ENCODE measurements at places on chromosomes 4 and X. TPM values are rescaled to one million over a fixed set of nuclear protein-coding genes. Genes with fewer than 3 reads are reported as not detected.

- DNase-seq, result peak; percentile 67
These were observed 18.4 kb downstream of the IL21 start for GRCh38 chr4:122602277-122603142.

GRCh38 chr4:143282211-143282707, 54.4 kb upstream of the GAB1 start:
- no peak for DNase-seq

- DNase-seq, result no peak
These were observed 120.2 kb upstream of the NDST4 start for GRCh38 chr4:115233600-115233999.

The CXCL11 gene
- total RNA-seq, result 2.0 TPM

DNA sequence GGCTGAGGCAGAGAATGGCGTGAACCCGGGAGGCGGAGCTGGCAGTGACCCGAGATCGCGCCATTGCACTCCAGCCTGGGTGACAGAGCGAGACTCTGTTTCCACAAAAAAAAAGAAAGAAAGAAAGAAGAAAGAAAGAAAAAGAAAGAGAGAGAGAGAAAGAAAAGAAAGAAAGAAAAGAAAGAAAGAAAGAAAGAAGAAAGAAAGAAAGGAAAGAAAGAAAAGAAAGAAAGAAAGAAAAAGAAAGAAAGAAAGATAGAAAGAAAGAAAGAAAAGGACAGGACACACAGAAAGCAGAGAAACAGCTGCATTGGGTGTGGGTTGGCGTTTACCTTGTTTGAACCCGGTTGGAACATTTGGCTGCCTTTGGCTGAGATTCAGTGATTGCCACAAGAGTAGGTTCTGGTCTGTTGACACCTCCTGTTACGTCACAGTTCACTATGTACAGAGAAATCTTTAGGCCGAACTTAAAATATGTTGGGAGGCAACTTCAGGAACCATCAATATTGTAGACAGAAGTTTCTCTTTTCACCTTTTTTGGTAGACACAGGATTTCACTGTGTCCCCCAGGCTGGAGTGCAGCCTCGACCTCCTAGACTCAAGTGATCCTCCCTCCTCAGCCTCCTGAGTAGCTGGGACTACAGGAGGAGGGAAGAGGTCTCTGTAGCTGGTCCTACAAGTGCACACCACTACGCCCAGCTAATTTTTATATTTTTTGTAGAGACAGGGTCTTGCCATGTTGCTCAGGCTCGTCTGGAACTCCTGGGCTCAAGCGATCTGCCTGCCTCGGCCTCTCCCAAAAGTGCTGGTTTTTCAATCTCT, 16.3 kb upstream of the PLCXD1 start:
- DNase-seq, result no peak

The POLN gene
- total RNA-seq, result 2.7 TPM

DNA sequence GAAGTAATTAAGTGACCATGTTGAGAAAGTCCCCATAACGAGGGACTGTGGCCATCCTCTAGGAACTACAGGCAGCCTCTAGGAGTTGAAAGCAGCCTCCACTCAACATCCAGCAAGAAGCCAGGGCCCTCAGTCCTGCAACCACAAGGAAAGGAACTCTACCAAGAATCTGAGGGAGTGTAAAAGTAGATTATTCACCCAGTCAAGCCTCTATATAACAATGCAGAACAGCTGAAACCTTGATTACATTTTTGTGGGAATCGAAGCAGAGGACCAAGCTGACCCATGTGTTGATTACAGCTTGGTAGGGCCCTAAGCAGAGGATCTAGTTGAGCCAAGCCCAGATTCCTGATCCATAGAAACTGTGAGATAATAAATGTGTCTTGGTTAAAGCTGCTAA, 17.1 kb downstream of the RPS6KA6 start:
- no peak for DNase-seq

The TRIML1 gene
- total RNA-seq, result not detected

- DNase-seq, result no peak
These were observed 509.1 kb downstream of the IQCM start for GRCh38 chr4:149306537-149306936.

- no peak for DNase-seq
These were observed 342.9 kb upstream of the ADGRL3 start for GRCh38 chr4:60857130-60857753.

DNA sequence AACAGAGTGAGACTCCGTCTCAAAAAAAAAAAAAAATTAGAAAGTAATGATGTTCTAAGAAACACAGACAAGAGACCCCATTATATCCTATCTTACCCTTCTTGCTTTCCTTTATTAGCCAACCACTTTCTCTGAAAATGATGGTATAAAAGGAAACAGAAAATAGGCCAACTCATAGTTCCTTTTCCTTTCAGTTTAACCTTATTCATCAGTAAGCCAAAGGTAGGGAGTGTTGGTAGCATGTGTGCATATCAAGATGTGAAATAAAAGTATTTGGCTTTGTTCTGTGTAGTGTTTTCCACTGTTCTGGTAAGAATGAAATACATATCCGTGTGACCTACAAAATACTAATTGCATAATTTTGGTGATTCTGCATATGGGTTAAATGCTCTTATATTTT, 266.6 kb downstream of the ZNF674 start:
- no peak for DNase-seq

The MAGED4B gene
- total RNA-seq, result 35.9 TPM

- DNase-seq, result no peak
These were observed 775 bp downstream of the AMOT start for GRCh38 chrX:112839856-112840255.

DNA sequence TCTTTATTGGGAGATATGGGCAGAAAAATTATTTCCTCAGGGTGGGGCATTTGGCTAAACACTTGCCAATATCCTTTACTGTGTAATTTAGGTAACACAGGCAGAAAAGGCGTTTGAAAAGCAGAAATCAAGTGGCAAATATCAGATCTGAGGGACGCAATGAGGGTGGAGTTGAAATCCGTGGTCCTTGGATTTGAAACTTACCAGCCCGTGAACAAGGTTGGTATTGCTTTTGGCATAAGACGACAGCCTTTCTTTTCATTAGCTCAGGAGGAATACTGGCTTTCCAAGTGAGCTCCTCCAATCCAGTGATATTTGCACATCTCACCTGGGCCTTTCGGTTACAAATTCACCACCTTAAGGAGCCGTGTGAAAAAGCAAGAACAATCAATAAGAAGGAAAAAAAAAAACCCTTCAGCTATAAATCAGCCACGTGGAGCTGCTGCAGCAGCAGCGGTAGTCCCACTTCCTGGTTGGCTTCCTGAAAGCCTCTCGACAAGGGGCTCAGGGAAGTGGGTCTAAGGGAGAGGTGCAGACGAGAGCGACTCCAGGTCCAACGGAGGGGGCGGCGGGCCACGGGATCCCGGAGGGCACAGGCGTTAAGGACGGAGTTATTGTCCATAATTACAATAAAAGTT, 734 bp upstream of the GALNT7 start:
- peak; percentile 59 for DNase-seq

The CLNK gene
- total RNA-seq, result not detected

GRCh38 chrX:107467271-107467670, 17.8 kb downstream of the FRMPD3 start:
- DNase-seq, result no peak

DNA sequence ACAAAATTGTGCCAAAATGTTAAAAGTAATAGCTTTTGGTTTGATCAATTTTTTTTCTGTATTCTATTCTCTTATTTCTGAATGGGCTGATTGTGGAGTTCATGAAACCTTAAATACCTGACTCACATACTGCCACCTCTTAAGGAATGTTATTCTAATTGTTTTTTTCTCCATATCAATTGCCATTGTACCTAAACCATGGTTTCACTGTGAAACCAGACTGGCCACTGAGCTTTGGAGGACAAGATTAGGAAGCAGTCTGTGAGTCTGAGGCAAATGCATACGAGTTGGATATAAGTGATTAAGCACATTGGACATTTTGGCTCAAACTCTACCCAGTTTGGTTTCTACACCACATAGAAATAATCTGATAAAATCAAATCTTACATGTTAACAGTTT, 184.0 kb downstream of the IQCM start:
- no peak for DNase-seq

DNA sequence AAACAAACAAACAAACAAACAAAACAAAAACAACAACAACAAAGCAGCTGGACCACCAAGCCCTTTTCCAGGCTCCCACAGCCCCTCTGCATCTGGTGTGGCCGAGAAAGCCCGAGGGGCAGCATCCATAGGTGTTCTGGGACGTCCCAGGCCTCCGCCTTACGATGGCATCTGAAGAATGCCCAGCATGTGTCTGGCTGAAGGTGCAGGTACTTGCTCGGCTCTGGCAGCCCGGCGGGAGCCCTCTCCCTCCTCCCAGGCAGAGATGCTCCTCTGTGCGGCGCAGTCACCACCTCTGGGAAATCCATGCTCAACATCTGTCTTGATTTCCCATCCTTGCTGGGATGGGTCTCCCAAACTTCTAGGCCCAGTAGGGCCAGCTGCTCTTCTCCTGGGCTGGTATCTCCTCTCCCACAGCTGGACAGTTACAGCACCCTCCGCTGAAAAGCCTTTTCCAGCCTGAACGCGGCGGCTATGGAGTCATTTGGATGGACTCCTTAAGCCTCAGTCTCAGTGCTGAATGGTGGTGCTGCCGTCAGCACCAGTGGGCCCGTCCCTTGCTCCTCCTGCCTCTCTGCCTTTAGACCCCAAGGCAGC, 4.3 kb downstream of the PSAPL1 start:
- no peak for DNase-seq

- DNase-seq, result no peak
These were observed 114.1 kb downstream of the SPRY1 start for GRCh38 chr4:123510659-123511058.

GRCh38 chr4:140135529-140136088, 18.4 kb downstream of the MAML3 start:
- DNase-seq, result peak; percentile 37

DNA sequence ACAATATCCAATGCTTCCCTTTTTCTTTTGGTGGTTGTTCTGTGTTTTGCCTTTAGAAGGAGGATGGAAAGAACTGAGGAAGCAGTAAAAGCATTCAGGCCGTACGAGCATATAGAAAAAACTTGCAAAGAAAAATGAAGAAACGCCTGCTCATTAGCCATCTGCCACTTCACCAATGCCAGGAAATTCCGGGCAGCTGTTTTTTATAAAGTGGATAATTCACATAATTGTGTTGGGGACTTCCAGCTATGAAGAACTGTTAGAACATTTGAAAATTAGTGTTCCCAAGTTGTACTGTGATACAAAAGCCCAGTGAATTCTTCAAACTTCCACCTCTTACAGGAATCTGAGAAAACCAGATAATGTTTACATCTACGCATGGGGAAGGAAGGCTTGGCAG, 11.7 kb downstream of the RELL1 start:
- DNase-seq, result peak; percentile 58

GRCh38 chrX:1468250-1468772, 15.6 kb upstream of the ASMTL start:
- DNase-seq, result no peak

GRCh38 chr4:87974856-87975462, 555 bp upstream of the SPP1 start:
- no peak for DNase-seq

Measured in dermis blood vessel endothelial cell (primary cell).